T-helper 17 cell (primary cell): ENCODE measurements at places on chromosomes 1 and 21. TPM values are rescaled to one million over a fixed set of nuclear protein-coding genes. Genes with fewer than 3 reads are reported as not detected.

S100A7A gene
- total RNA-seq: not detected

CELA2B gene
- total RNA-seq: not detected

CELA3B gene
- total RNA-seq: not detected

SYT6 gene
- total RNA-seq: not detected

OTUD3 gene
- total RNA-seq: 16.9 TPM

GREM2 gene
- total RNA-seq: 5.5 TPM

C4BPA gene
- total RNA-seq: 0.12 TPM

TRIM46 gene
- total RNA-seq: 9.8 TPM

SPEN gene
- total RNA-seq: 73.8 TPM

ASAP3 gene
- total RNA-seq: 6.4 TPM

CAPZB gene
- total RNA-seq: 330 TPM

TCHHL1 gene
- not detected for total RNA-seq

HRNR gene
- not detected for total RNA-seq

IL12RB2 gene
- total RNA-seq: 2.1 TPM

FAM72A gene
- 1.5 TPM for total RNA-seq

CFHR5 gene
- total RNA-seq: not detected

OLIG1 gene
- total RNA-seq: not detected

GPR25 gene
- total RNA-seq: 10.9 TPM

DISP3 gene
- total RNA-seq: 1.1 TPM

SPRR1B gene
- not detected for total RNA-seq

MATN1 gene
- total RNA-seq: 3.7 TPM

BCAR3 gene
- 0.87 TPM for total RNA-seq

FCRLA gene
- 3.5 TPM for total RNA-seq

F11R gene
- total RNA-seq: 13.5 TPM

NBL1 gene
- total RNA-seq: 32.3 TPM

PIK3CD gene
- 177 TPM for total RNA-seq

PRDM16 gene
- not detected for total RNA-seq

TENT5C gene
- 173 TPM for total RNA-seq

RIIAD1 gene
- total RNA-seq: not detected

TRIM17 gene
- total RNA-seq: 0.47 TPM

DCDC2B gene
- not detected for total RNA-seq

RGS16 gene
- total RNA-seq: 23.5 TPM

FLG2 gene
- total RNA-seq: not detected

OR2L2 gene
- 0.22 TPM for total RNA-seq

DRAXIN gene
- total RNA-seq: not detected

TINAGL1 gene
- not detected for total RNA-seq
